ENCODE measurements at places on chromosomes 12 and 14. TPM values are rescaled to one million over a fixed set of nuclear protein-coding genes. Genes with fewer than 3 reads are reported as not detected.

Gene POTEM
- not detected for total RNA-seq

GRCh38 chr12:30934811-30935210 lies 8.3 kb downstream of the TSPAN11 start:
- no peak for DNase-seq

- DNase-seq = no peak
Measured at GRCh38 chr12:59452259-59452658, 143.6 kb upstream of the SLC16A7 start.

- no peak for DNase-seq
Measured at GRCh38 chr14:50600849-50601248, 40.9 kb downstream of the ATL1 start.

- no peak for DNase-seq
Measured at GRCh38 chr14:37202812-37203211, 5.1 kb downstream of the MIPOL1 start.

DNA sequence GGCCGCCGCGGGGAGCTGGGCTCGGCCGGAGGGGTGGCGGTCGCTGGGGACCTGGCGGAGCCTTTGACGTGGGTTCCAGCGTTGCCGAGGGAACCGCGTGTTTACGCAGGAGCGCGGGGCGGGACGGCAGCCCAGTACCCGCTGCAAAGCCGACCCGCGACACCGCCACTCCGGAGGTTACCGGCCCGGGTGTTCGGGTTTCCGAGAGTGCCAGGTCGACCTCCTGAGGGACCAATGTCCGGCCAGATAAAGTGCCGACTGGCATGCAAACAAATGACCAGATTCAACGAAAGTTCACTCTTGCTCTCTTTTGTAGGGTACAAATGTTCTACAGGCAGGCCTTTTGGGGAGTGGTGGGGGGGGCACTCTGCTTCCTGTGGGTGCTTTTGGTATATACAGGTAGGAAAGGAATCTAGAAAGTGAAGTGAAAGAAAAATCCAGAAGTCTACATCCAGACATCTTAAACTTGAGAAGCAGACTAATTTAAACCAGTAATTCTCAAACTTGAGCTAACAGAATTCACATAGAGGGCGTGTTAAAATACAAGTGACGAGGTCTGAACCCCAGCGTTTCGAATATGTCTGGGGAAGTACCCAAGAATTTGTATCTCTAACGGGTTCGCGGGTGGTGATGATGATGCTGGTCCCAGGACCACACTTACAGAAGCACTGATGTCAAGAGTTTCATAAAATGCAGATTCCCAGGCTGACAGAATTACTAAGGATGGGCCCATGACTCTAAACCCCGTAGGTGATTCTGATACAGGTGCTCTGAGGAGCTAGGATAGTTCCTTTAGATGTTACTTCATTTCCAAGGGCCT lies at the start of gene GPR135:
TSS of gene GPR135 (minus strand) at position 65 of the 820 bp plus-strand sequence. CDS start 154 bp downstream, outside the sequence.
- DNase-seq = peak; percentile 20

DNA sequence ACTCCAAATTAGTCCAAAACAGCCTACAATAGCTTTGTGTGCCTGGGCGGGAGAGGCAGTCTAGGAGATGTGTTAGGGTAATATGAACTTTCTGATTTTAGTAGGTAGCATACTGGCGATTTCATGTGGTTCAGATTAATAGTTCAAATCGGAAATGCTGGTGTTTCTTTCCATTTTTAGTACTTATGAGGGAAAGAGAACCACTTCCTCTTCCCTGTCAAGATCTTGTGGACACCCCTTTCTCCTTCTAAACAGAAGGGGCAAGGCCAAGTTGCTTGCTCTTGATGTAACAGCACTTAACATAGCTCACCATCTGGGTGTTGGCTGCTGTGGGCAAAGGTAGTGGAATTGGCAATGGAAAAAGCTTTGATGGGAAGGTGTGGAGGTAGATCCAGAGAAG lies 32.2 kb upstream of the IGF1 start:
- DNase-seq = no peak

GRCh38 chr12:112906712-112907414 lies at the start of gene OAS1:
TSS of gene OAS1 (plus strand) at chr12:112906962. CDS start at chr12:112907040, 78 bp downstream.
- DNase-seq = no peak

GRCh38 chr14:51867741-51868140 lies 7.3 kb downstream of the GNG2 start:
- no peak for DNase-seq

Gene HCAR2
- total RNA-seq = not detected

GRCh38 chr12:989751-990660 lies 1.0 kb upstream of the ERC1 start:
- peak; percentile 15 for DNase-seq

DNA sequence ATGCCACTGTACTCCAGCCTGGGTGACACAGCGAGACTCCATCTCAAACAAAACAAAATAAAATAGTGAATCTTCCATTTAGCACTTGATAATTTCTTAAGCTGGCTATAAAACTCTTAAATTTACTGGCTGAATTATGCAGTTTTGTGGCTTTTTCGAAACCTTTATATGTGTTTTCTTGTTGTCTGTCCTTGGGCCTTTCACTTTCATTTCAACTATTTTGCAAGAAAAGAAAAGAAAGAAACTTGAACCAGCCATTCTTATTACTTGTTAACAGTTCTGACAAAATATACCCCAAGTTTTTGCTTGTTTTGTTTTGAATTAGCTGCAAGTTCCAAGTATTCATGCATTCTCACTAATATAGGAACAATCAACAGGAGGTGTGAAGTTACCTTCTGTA lies 42.8 kb downstream of the PRICKLE1 start:
- DNase-seq = no peak

DNA sequence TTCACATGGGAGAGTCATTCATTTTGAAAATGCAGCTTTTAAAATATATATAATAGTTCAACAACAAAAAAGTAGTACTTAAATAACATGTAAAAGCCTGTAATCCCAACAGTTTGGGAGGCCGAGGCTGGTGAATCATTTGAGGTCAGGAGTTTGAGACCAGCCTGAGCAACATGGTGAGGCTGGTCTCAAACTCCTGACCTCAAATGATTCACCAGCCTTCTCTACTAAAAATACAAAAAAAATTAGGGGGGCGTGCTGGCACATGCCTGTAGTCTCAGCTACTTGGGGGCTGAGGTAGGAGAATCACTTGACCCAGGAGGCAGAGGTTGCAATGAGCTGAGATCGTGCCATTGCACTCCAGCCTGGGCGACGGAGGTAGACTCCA lies 256.3 kb upstream of the RGS6 start:
- no peak for DNase-seq

GRCh38 chr12:106415134-106415533 lies 57.6 kb downstream of the POLR3B start:
- DNase-seq = no peak

Gene LIN7A
- total RNA-seq = 0.22 TPM

DNA sequence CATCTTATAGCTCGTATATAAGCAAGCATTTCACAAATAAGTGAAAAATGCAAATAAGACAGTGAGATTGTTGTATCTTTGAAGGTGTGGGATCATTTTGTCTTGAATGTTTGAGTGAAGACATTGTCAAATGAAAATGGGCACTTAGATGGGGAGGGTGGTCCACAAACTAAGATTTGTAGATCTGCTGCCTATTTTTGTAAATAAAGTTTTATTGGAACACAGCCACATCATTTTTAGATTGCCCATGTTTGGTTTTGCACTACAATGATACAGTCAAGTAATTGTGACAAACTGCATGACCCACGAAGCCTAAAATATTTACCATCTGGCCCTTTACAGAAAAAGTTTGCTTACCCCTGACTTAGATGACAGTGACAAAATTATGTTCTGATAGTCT lies 156.7 kb downstream of the PAH start:
- no peak for DNase-seq

DNA sequence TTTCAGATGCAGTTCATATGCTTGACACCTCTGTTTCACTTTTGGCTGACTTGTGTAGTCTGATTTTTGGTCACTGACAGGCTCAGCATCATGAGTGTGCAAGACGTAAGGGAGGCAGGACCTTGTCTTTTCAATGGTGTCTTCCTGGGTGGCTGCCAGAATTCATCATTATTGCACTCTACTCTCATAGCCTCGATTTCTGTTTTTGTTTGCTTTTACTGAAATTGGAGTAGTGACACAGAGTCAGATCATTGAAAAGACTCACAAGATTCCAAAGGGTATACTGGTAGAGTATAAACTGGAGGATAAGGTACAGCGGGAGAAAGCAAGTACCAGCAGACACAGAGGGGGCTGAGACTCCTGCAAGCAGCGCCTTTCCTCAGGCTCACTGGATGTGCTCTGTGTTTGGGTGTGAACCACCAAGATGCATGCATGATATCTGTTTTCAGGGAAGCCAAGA lies 126.3 kb upstream of the FGD4 start:
- no peak for DNase-seq

DNA sequence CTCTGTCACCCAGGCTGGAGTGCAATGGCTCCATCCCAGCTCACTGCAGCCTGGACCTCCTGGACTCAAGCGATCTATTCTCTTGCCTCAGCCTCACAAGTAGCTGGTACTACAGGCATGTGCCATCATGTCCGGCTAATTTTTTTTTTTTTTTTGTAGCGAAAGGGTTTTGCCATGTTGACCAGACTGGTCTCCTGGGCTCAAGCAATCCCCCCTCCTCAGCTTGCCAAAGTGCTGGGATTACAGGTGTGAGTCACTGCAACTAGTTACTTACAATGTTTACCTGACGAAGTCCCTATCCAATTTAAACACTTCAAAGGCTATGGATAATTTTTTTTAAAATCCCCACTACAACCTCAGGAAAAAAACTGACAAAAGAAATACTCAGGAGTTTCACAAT lies 1.8 kb downstream of the KRR1 start:
- no peak for DNase-seq

- DNase-seq = no peak
Measured at GRCh38 chr12:108123402-108123801, 5.7 kb upstream of the WSCD2 start.

Gene ATG2B
- 28.7 TPM for total RNA-seq

- DNase-seq = no peak
Measured at GRCh38 chr14:90424075-90424474, 27.2 kb downstream of the CALM1 start.

Gene IL26
- total RNA-seq = 0.52 TPM

DNA sequence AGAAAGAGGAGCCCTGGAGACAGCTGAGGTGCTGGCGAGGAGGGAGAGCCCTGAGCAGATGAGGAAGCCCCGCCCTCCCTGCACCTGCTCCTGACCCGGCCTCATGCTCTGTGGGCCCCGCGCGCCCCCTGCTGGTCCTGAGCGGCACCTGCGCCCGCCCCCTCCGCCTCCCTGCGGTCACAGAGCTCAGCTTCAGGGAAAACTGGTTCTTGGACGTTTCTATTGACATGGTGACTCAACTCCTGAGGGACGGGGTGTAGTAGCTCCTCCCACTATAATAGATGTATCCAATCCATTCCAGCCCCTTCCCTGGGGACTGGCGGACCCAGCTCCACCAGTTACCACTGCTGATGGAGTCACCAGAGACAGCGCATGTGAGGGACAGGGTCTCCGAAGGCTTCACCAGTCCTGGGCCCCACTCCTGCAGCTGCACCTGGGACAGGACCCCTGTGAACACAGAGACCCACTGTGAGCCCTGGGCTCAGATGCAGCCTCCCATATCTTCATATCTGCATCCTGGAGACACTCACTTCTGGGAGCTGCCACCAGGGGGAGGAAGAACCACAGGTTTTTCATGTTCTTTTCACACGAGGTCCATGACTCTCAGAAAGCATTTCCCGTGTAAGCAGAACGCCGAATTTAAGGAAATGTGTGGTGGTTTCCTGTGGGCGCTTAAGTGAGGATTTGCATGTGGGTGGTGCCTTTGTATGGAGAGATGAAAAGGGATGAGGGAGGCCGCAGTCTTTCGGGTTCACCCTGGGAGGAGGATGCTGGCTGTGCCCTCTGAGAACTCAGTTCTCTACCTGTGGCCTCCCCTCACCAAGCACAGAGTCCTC lies 1346.4 kb downstream of the TMEM121 start:
- peak; percentile 61 for DNase-seq

- DNase-seq = no peak
Measured at GRCh38 chr14:68939181-68939892, 39.8 kb downstream of the ACTN1 start.

DNA sequence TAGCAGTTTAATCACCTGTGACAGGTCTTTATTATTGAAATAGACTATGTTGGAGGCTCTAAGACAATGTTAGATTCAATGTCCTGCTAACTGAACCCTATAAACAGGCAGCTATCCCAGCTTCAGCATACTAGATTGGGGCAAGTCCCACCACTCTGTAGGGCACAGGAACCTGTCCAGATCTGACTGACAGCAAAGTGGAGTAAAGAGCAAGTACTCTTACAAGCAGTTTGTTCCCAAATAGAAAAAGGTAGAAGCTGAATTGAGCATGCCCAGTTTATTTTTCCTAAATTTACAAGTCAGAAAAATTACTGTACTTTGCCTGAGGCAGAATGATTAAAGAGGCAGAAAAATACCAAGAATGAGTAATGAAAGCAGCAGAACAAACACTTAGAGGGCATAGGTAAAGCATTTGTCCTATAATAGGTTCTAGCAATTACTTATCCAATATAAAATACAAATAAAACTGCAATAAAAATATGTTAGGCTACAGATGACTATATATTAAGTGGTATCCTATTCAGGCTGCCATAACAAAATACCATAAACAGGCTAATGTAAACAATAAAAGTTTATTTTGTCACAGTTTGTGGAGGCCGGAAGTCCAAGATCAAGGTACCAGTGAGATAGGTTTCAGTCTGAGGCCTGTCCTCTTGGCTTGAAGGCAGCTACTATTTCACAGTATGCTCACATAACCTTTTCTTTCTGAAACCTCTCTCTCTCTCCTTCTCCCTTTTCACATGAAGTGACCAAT lies 868.2 kb downstream of the C12orf50 start:
- DNase-seq = no peak

Gene PEBP1
- 113 TPM for total RNA-seq

GRCh38 chr12:114767906-114768722 lies 84.1 kb upstream of the TBX3 start:
- DNase-seq = no peak

DNA sequence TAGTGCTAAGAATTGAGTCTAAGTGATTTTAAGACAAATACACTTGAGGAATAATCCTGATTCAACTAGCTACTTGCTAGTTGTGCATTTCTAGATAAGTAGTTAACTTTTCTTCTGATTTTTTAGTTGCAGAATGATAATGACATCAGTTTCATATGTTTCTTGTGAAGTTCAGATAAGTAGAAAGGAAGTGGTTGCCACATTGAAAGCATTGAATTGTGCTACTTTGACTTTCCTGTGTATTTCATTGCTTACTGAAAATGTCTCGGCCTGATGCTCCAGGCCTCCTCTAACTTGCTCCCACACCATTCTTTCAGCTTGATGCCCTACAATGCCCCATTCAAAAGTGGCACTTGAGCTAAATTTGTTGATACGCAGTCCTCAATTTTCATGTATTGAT lies 980.0 kb downstream of the TMTC2 start:
- DNase-seq = no peak

Gene GOLGA5
- 12.0 TPM for total RNA-seq

- DNase-seq = no peak
Measured at GRCh38 chr14:90732718-90733117, 83.5 kb downstream of the TTC7B start.

DNA sequence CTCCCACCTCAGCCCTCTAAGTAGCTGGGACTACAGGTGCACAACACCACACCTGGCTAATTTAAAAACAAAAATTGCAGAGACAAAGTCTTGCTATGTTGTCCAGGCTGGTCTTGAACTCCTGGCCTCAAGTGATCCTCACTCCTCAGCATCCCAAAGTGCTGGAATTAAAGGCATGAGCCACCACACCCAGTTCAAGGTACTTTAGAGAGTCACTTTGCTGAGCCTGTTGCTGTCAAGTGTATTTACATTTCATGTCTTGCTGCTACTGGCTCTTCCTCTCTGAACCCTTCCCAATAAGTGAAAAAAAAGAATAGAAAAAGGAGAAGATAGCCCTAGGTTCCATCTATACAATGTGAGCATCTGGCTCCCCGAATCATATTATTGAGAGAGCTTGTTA lies 38.4 kb downstream of the SLCO1A2 start:
- DNase-seq = no peak
